ENCODE measurements at places on chromosomes 2 and 18.

DNA sequence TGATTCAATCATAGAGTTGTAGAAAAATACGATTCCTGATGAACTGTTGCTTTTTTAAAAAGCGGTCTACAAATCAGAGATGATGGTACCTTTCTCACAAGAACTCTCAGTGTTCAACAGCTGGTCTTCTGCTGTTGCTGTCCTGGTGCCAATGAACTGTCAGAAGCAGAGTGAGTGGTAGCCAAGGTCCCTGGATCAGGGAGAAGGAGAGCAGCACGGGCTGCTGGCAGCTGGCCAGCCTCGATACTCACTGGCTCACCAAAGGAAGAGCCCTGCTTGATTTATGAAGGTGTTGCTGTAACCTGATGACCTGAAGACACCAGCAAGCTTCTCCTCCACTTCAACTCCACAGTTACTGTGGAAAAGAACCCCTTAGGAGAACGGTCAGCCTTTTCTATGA lies 300.8 kb upstream of the SOX11 start:
- DNase-seq: no peak

DNA sequence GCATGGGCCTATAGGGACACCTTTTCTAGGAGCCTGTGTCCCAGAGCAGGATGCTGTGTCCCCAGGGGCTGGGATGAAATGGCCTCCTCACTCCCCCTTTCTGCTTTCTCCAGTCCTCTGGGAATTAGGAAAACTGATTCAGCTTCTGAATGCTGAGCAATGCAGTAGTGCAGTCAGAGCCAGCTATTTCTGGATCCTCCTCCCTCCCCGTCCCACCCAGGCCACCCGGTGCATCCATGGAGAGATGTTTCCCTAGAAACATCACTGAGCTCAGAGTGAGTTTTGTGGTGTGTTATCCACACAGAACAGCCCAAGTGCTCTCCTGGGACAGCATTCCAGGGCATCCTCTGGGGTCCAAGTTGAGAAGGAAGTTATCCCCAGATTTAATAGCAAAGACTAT lies 125.5 kb downstream of the LOXHD1 start:
- no peak for DNase-seq

DNA sequence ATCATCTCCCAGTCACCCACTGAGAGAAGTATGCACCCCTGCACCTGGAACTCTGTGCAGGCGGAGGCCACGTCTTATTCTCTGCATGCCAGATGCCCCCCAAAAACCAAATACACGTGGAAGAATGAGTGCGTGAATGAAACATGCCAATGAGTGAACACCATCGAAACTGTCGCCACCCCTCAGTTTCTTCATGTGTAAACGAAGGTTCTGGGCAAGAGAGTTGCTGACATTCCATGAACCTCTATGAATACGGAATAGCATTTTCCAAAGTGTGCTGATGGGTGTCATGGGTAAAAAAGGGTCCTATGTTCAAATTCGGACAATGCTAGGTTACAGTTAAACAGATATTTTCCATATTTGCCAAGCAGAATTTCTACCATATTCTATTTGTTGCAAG lies 19.8 kb downstream of the FER1L5 start:
- no peak for DNase-seq

GRCh38 chr2:239246723-239247122 lies 154.1 kb downstream of the HDAC4 start:
- DNase-seq: no peak

- DNase-seq: no peak
These were observed 69.8 kb downstream of the ARHGEF33 start for GRCh38 chr2:38959466-38959865.
